Mesothelial cell of epicardium (in vitro differentiated cells): ENCODE measurements at places on chromosomes 5 and 9. TPM values are rescaled to one million over a fixed set of nuclear protein-coding genes. Genes with fewer than 3 reads are reported as not detected.

The RALGPS1 gene
- 25.6 to 29.5 TPM (median 26.9 TPM) in 3 replicates for total RNA-seq

- H3K27ac ChIP-seq: no peak overlapping the region
- H3K4me1 ChIP-seq: peaks cover 4% of the 10 kb centered on the region
Measured at GRCh38 chr9:108311745-108312144, 544.0 kb downstream of the ACTL7B start.

DNA sequence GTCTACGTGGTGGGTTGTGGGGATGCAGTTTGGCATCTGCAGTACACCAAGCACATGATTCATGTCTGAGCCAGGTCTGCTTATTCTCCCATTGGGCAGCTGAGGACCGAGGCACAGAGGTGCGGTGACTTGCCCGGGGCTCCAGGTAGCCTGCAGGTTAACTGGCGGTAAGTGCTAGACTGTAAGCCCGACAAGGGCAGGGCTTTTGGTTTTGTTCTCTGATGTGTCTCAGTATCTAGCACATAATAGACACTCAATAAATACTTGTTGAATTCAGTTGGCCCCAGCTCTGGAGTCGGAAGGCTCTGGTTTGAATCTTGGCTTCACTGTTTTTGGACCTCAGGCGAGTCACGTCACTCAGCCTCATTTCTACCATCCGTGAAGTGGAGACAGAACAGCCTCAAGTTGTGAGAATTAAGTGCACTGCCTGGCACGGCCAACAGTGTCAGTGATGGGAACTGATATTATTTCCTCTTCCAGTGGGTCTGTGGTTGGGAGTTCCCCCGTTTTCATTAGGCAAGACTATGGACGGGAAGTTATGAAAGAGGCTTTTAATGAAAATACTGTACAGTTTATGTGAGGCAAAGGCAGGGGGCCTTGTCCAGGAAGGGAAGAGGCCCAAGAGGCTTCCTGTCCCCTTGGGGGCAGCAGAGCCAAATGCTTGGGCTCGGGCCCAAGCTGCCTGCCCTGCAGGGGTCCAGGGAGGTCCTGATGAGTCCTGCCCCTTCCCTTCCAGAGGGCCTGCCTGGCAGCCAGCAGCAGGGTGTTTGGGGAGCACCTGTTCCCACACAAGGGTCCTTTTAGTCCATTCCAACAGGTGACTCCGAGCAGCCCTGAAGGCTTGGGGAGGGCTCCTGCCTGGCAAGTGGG, 3.3 kb downstream of the PRELID1 start:
- DNase-seq: no peak
- no peaks in the 10 kb centered on the region for H3K27me3 ChIP-seq

The LCN12 gene
- total RNA-seq: 13.3 to 15.9 TPM (median 13.8 TPM) in 3 replicates

The DMGDH gene
- total RNA-seq: 1.2 to 2.1 TPM (median 1.8 TPM) in 3 replicates

GRCh38 chr5:98694902-98695301, 78.6 kb upstream of the RGMB start:
- no peak overlapping the region for H3K27ac ChIP-seq
- no peak for DNase-seq
- H3K4me1 ChIP-seq: no peaks in the 10 kb centered on the region
- no peak overlapping the region for H3K4me3 ChIP-seq
- H3K36me3 ChIP-seq: no peaks in the 10 kb centered on the region

DNA sequence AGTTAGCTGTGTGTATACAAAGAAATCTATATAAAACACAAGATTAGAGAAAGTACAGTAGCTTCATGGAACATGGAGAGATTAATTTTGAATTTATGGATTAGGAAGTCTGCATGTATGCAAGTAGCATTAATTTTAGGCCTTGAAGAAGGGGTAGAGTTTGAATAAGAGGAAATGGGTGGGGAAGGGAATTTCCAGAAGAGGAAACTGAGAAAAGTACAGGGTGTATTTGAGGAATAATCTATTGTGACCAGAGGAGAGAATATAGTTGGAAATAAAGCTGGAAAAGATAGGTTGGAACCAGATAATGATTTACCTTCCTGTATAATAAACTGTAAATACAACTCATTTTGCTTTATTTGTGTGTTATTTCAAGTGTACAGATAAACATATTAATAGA, 53.6 kb downstream of the CWC27 start:
- no peak for DNase-seq
- no peaks in the 10 kb centered on the region for H3K27me3 ChIP-seq
- H3K4me1 ChIP-seq: no peaks in the 10 kb centered on the region
- no peak overlapping the region for H3K4me3 ChIP-seq

DNA sequence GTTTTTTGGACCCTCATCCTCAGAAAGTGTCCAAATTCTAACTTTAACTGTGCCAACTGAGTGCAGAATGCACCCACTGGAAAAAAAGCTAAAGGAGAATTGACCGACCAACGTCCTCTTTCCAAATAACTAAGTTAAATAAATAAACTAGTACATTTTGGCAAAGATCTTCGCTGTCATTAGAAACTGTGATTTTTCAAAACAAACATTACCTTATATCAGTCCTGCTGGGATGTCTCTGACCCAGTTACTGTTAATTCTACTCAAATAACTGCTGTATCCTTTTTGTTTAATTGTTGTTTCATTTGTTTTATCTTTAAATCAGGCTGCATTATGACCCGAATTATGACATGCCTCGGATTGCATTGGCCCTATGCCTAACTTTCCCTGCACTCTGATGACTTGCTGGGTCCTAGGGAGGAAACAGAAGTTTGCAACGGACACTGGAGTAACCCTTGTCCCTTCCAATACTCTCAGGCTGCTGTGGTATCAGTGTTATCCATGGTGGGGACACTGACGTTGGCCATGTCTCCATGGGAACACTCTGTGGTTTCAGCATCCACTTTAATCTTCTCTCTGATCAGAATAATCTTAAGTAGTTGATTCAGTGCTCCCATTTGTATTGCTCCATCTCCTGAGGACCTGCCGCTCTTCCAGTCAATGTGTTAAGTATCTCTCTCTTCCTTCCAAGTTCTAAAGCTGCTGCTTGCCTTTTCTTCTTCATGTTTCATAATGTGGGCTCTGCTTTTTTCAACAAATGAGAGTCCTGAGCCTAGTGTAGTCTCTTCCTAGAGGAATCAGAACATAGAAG, 11.1 kb upstream of the IFNA5 start:
- H3K27me3 ChIP-seq: peaks cover 6% of the 10 kb centered on the region
- H3K36me3 ChIP-seq: no peaks in the 10 kb centered on the region
- no peak overlapping the region for H3K27ac ChIP-seq

The PAX5 gene
- total RNA-seq: not detected in 3 replicates
